Renal cortical epithelial cell (primary cell): ENCODE measurements at places on chromosomes 13 and 19. TPM values are rescaled to one million over a fixed set of nuclear protein-coding genes. Genes with fewer than 3 reads are reported as not detected.

TMEM272 gene
- not detected in 2 replicates for total RNA-seq

C13orf42 gene
- total RNA-seq, result not detected in 2 replicates

CGB1 gene
- 1.4 TPM in 1 of 2 replicates, not detected in the other for total RNA-seq

CLASRP gene
- total RNA-seq, result 7.5 and 25.1 TPM in 2 replicates

RNF17 gene
- not detected in 2 replicates for total RNA-seq

ZIC2 gene
- total RNA-seq, result not detected in 2 replicates

ANGPTL8 gene
- total RNA-seq, result not detected in 2 replicates

PCDH8 gene
- 0.05 TPM in 1 of 2 replicates, not detected in the other for total RNA-seq

PROZ gene
- total RNA-seq, result not detected in 2 replicates

PEG3 gene
- total RNA-seq, result 1.0 and 3.5 TPM in 2 replicates

CYP4F8 gene
- total RNA-seq, result not detected in 2 replicates

SIGLEC5 gene
- total RNA-seq, result not detected in 2 replicates

LINGO3 gene
- 0.05 TPM in 1 of 2 replicates, not detected in the other for total RNA-seq

ZNF564 gene
- total RNA-seq, result 8.3 and 19.9 TPM in 2 replicates

ATXN8OS gene
- not detected in 2 replicates for total RNA-seq

NPHS1 gene
- not detected in 2 replicates for total RNA-seq

DCT gene
- 0.05 TPM in 1 of 2 replicates, not detected in the other for total RNA-seq

SOX1 gene
- not detected in 2 replicates for total RNA-seq

SOHLH2 gene
- total RNA-seq, result 0.10 and 0.69 TPM in 2 replicates

SSBP4 gene
- 40.5 and 49.3 TPM in 2 replicates for total RNA-seq

MLNR gene
- not detected in 2 replicates for total RNA-seq
